ENCODE measurements at places on chromosomes 12 and 14.

GRCh38 chr12:1829306-1829900 is 9.0 kb downstream of the LRTM2 start:
- DNase-seq, result no peak

GRCh38 chr14:56949828-56950227 is 139.5 kb upstream of the OTX2 start:
- DNase-seq, result no peak

DNA sequence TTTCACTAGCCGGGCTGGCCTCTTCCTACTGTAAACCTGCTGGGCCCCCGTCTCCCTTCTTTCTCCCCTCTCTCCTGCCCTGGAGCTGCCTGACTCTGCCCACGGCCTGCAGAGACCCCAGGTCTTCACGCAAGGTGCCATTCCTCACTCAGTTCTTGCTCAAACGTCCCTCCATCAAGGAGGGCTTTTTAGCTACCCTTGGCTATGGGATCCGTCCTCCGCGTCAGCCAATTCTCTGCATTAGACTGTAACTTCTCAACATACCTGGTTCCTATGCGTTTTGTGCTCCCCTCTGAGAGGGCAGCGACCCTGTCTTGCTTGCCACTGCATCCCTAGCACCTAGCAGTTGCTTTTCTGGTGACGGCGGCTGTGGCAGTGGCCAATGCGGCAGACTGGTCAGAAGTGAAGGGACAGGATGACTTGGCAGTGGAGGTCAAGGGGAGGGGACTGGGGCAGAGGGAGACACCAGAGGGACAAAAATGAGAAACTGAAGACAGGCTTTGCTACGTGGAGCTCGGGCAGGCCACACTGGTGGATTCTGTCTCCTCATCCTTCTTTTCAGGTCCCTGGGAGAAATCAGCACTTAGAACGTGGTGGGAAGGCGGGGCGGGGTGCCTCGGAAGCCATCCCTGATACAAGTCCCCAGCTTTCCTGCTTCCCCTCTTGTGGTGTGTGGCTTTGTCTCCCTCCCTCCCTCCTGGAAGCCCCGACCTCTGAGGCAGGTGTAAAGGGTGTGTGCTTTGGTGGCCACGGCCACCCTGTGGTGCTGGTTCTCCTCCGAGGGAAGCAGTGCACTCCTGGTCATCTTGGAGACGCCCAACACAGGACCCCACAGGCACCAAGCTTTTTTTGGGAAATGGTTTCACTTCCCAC is 1.8 kb downstream of the B3GNT4 start:
- no peak for DNase-seq

DNA sequence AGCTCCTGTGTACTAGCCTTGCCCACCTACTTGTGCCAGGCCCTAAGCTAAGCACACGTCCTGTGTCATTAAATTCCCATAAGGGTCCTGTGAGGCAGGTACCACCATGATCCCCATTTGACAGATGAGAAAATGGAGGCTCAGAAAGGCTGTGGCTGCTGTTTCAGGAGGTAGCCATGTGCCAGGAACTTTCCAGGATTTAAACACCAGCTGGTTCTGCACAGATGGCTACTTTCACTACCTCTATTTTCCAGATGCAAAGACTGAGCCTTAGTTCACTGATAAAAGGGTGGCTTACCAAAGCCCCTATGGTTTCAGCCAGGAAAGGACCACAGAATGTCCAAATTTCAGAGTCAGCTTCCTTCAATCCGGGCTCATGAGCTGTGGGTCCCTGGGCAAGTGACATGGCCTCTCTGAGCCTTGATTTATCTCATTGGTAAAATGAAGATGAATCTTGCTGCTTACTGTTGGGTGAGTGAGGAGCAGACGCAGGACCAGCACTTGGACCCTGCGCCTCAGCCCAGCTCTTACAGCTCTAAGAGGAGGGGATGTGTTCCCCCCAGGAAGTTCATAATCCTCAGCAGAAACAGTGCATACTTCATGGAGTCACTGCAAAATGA is 23.5 kb downstream of the CMKLR1 start:
- no peak for DNase-seq

DNA sequence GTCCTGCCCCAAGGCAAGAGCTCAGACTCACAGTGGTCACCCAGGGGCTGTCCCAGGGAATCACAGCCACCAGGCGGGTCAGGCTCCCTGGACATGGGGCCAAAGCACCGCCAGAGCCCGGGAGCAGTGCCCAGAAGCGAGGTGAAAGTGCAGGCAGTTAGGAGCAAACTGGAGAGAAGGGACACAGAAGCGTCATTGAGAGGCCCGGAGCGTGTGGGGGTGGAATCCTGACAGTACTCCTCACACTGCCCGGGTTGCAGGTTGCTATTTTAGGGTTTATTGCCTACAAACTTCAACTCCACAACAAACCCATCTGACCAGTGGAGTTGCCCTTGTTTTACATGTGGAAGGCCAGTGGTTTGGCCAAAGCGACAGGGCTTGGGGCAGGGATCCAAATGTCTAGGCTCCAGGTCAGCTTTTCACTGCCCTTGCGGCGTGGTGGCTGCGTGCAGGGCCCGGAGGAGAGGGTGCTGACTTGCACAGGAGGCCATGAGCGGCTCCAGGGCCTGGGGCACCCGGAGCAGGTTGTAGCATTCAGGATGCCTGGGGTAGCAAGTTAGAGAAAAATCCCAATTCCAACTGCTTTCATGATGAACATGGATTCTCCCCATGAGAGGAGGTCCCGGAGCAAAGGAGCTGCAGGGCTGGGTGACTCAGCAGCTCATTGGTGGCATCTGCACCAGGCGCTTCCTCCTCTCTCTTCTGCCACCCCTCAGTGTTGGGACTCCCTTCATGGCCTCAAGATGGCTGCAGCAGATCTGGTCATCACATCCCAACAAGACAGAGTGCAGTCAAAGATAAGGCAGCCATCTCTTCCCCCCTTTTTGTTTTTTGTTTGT is 112.3 kb upstream of the NCOR2 start:
- DNase-seq, result no peak

DNA sequence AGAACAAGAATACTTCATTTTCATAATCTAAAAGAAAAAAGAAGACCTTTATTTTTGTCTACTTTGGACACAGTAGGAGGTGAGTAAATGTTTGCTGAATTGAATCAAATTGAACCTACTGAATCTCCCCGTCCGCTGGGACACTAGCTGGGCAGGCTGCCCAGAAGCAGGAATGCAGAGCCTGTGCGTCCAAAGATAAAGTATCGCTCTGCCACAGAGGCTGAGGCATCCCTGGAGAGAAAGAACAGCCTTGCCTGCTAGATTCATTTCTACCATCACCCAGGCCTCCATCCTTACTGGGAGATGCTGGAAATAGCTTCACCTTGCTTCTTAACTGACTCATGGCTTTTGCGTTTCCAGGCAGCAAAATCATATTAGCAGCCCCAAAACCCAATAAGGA is 64.1 kb upstream of the TSPAN11 start:
- peak; percentile 13 for DNase-seq

GRCh38 chr12:20601668-20602280 is 93.4 kb upstream of the SLCO1C1 start:
- no peak for DNase-seq

GRCh38 chr14:101875041-101875726 is 89.2 kb upstream of the DYNC1H1 start:
- DNase-seq, result no peak
